Endothelial cell of umbilical vein (primary cell): ENCODE measurements at places on chromosomes 13 and 19. TPM values are rescaled to one million over a fixed set of nuclear protein-coding genes. Genes with fewer than 3 reads are reported as not detected.

GRCh38 chr19:10305139-10305806 is 4.3 kb downstream of the ZGLP1 start:
- no peak for DNase-seq

The IL4I1 gene
- 5.6 and 9.1 TPM in 2 replicates for total RNA-seq

The AP2S1 gene
- 279 and 313 TPM in 2 replicates for total RNA-seq

The CEACAM3 gene
- total RNA-seq = not detected in 2 replicates

DNA sequence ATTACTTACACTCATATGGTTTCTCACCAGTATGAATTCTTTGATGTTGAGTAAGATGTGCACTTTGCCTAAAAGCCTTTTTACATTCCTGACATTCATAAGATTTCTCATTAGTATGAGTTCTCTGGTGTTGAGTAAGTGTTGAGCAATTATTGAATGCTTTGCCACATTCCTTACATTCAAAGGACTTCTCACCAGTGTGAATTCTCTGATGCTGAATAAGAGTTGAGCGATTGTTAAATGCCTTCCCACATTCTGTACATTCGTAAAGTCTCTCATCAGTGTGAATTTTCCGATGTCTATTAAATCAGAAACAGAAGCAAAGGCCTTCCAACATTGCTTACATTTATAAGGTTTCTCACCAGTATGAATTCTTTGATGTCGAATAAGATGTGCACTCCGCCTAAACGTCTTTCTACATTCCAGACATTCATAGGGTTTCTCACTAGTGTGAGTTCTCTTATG is 14.2 kb upstream of the ZFP30 start:
- no peak for DNase-seq

DNA sequence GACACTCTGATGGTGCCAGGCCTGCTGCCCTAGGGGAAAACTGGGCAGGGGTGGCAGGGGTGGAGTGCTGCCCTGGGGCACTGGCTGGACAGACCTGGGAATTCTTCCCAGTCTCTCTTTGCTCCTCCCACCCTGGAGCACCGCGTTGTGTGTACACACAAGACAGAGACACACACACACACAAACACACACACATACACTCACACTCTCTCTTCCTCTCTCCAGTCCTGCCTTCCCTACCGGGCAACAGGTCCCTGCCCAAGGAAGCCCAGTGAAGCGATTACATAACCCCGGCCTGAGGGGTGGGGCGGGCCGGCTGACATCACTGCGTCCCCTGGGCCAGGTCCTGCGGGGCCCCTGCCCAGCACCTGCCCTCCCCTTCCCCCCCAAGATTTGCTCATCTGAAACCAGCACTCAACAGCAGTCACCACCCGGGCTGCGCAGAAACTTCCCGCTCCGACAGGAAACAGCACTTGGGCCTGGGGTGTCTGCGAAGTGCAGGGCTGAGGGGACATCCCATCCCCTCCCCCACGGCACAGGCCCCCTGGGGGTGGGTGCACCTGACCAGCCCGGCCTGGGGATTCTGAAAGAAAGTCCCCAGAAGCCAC is 1.2 kb downstream of the MKNK2 start:
- peak; percentile 56 for DNase-seq

The LILRA5 gene
- total RNA-seq = not detected in 2 replicates

The KIR3DL1 gene
- total RNA-seq = not detected in 2 replicates

DNA sequence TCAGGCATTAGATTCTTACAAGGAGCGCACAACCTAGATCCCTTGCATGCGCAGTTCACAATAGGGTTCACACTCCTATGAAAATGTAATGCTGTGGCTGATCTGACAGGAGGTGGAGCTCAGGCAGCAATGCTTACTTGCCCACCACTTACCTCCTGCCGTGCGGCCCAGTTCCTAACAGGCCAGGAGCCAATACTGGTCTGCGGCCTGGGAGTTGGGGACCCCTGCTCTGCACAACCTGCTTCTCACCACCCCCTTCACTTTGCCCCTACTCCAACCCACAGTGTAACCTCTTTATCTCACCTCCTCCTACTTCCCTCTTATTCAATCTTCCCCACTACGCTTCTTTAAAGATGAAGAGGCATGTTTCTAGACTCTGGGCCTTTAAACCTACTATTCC is 240.2 kb downstream of the RGCC start:
- no peak for DNase-seq

DNA sequence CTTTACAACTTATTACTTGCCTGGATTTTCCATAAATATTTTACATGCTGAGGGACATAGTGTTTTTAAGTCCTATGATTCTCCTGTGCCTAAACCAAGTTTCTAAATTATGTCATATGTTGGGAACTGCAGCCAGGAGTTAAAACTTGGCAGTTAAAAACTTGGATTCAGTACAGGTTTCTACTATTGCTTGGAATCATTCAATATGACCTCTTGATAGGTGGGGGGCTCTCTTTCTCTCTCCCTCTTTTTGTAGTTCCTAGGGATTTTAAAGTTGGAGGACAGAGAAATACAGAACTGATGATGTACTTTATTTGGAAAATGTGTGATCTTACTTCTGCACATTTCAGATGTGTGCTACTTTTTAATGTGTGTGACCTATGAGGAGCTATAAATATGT is 4.7 kb downstream of the CSNK1A1L start:
- no peak for DNase-seq

The LGALS14 gene
- total RNA-seq = not detected in 2 replicates

- DNase-seq = no peak
These were observed 299.1 kb upstream of the OBI1 start for GRCh38 chr13:78958006-78958405.

The CYP4F8 gene
- not detected in 2 replicates for total RNA-seq

DNA sequence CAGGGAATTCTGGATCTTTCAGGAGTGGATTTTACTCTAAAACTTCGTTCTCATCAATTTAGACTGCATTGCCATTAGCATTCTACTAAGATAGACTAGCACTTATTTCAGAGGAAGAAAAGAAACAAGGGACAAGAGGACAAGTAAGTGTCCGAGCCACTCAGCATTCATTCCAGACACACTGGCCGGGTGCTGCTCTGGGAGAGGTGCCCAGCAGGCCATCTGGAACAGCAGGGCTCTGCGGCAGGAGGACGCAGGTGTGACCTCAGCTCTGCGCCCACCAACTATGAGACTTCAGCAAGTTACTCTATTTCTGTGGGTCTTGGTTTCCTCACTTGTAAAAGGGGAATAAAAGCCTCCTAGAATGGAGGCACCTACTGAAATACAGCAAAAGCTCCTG is 4.2 kb downstream of the EPS15L1 start:
- no peak for DNase-seq

GRCh38 chr19:32287811-32288227 is 57.6 kb upstream of the ZNF507 start:
- peak; percentile 43 for DNase-seq

The TMC4 gene
- total RNA-seq = 0.71 and 0.74 TPM in 2 replicates

GRCh38 chr19:8655340-8655709 is 24.9 kb downstream of the NFILZ start:
- DNase-seq = no peak
